ENCODE measurements at places on chromosomes 5 and 9. TPM values are rescaled to one million over a fixed set of nuclear protein-coding genes. Genes with fewer than 3 reads are reported as not detected.

GRCh38 chr5:65821966-65822365, 100.0 kb downstream of the NLN start:
- DNase-seq: no peak

GRCh38 chr5:131974622-131974955, 29.1 kb upstream of the MEIKIN start:
- DNase-seq: no peak

DNA sequence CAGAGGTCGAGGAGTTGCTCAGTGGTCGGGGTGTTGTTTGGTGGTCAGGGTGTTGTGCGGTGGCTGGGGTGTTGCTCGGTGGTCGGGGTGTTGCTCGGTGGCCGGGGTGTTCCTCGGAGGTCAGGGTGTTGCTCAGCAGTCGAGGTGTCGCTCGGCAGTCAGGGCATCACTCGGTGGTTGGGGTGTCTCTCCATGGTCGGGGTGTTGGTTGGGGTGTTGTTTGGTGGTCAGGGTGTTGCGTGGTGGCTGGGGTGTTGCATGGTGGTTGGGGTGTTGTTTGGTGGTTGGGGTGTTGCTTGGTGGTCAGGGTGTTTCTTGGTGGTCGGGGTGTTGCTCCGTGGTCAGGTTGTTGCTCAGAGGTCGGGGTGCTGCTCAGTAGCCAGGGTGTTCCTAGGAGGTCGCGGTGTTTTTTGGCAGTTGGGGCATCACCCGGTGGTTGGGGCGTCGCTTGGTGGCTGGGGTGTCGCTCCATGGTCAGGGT, 11.0 kb upstream of the GPSM1 start:
- DNase-seq: no peak

DNA sequence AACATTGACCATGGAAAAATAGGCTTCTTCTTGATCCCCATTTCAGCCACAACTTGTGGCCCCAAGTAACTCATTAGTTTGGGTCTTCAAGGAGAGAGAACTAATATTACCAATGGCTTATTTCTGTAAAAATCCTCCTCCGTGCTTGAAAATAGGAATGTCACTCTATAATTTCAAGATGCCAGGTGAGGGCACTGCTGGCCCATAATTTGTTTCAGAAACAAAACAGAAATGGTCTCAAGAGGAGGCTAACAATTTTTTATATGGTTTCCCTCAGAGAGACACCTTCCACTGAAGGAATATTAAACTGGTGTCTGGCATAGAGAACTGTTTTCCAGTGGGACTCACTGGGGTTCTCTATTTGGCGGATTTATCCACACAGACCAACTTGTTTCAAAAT, 437.0 kb upstream of the TRPC7 start:
- no peak for DNase-seq

GRCh38 chr9:12604164-12604821, 88.9 kb upstream of the TYRP1 start:
- DNase-seq: no peak

DNA sequence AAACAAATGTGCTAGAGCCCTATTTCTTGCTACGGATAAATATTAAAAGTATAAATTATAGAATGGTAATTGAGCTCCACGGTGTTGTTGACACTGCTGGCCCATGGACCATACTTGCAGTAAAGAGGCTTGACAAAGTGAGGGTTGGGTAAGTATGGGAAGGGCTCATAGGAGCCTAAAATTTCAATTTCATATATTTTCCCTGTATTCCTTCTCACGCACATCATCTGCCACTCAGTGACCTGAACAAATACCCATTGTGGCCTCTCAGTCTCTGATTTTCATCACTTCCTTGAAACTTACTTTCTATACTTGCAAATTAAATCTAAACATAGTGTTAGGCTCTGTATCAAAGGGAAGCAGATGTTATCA, 116.5 kb downstream of the PIK3R1 start:
- peak; percentile 13 for DNase-seq

- DNase-seq: no peak
These were observed 5.1 kb downstream of the CNOT8 start for GRCh38 chr5:154863291-154864080.

DNA sequence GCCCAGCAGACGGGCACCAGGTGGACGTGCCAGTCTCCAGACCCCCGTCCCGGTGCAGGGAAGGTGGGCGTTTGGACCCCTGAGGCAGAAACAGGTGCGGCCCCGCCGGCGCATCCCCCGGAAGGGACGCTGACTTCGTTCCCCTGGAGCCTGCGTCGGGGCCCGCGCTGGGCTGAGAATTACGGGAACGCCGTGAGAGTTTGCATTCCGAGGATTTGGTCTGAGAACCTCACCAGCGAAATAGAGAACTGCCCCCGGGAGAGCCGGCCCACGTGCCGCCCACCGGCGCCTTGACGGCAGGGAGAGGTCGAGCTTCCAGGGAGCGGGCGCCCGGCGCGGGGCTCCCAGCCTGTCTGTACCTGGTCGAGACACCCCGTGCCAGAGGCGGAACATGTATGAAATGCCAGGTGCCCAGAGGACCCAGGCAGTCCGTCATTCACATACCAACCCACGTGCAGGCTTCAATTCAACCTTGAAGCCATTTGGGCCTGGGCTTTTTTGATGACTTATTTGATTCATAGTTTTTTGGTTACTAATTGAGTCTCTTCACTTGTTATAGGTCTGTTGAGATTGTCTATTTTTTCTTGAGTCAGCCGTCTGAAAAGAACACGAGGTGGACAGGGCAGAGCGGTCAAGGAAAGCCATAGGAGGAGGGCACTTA, 877 bp upstream of the CAMSAP1 start:
- DNase-seq: no peak

GRCh38 chr5:9834871-9835770, 205.0 kb upstream of the TAS2R1 start:
- DNase-seq: no peak

DNA sequence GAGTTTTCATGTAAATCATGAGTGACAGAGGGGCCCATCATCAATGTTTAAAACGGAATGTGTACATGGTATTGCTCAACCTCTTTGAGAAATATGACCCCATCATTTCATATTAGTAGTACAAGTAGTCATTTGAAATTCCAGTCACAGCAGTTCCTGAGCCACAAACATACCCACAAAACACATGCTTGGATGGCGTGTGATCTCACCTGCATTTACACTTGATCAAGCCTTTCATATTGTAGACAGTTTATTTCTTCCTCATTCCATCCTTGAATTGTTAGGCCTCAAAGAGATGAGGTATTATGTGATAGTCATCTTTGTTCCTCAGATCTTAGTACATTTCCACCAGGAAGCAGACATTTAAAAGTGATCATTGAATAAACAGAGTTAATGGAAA, 96.8 kb upstream of the TAS2R1 start:
- no peak for DNase-seq

GRCh38 chr5:143782588-143783386, 29.2 kb upstream of the HMHB1 start:
- DNase-seq: no peak

GRCh38 chr5:81856948-81857928, 106.3 kb upstream of the SSBP2 start:
- DNase-seq: peak; percentile 25

- no peak for DNase-seq
These were observed 779.4 kb downstream of the SEMA5A start for GRCh38 chr5:8766448-8766847.

GRCh38 chr5:101278011-101278687, 375.1 kb upstream of the ST8SIA4 start:
- no peak for DNase-seq

- DNase-seq: no peak
These were observed 94.2 kb upstream of the SLIT3 start for GRCh38 chr5:169395136-169395535.

DNA sequence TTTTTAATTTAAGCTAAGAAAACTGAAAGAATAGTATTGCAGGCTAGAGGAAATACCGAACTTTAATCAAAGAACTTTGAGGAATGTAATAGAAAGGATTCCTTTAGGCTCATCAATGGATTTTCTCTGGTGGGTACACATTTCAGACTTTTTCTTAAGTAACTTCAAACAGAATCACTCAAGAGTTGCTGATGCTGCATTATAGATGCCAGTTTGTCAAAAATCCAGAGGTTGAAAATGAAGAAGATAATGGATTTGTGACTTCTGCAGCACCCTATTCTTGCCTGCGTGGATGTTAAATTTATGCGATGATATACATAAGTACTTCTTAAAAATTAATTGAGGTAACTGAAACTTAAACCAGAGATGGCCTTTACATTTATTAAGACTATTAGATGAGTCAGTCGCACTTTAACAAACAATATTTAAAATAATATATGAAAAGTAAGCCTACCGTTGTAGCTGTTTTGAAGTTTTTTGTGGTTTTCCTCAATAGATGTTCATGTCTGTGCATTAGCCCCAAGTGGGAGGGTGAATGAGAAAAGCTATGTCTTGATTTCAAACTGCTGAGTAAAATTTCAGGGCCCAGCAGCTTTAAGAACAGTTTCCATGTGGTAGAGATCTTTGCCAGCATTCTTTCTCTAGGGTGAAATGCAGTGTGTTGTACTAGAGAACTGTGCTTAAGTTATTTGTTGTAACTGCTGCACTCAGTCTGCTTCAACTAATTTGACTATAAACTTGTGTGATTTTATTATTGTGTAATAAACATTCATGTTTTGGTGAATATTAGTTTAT, at the start of gene OGN:
TSS of gene OGN (minus strand) at position 537 of the 795 bp plus-strand sequence. CDS start 1,171 bp downstream, outside the sequence.
- no peak for DNase-seq

- no peak for DNase-seq
These were observed at the start of gene LARP1 for GRCh38 chr5:154755361-154756008. LARP1 (plus strand) TSS chr5:154755377; CDS start chr5:154755758, 381 bp downstream.

GRCh38 chr5:179387151-179388110, 42.2 kb upstream of the ADAMTS2 start:
- no peak for DNase-seq

DNA sequence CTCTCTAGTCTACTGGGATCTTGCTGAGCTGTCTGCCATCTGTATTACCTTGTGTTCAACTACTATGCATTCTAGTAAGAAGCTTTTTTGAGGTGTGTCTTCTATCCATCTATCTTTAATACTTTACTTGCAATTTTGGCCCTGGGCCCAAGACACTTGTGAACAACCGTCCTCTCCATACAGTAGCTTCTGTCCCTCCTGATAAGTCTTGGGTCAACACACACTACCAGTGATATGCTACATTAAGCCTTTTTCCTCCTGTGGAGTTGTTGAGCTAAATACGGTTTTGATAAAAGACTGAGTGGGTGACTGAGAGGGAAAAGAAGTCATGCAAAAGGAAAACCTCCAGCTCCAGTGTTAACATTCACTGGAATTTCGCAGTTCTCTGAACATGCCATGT, 133.3 kb upstream of the PCA3 start:
- DNase-seq: no peak

- no peak for DNase-seq
These were observed 101.3 kb upstream of the ADRA1B start for GRCh38 chr5:159814805-159815585.

- no peak for DNase-seq
These were observed 358.0 kb downstream of the ENC1 start for GRCh38 chr5:74282490-74282889.

DNA sequence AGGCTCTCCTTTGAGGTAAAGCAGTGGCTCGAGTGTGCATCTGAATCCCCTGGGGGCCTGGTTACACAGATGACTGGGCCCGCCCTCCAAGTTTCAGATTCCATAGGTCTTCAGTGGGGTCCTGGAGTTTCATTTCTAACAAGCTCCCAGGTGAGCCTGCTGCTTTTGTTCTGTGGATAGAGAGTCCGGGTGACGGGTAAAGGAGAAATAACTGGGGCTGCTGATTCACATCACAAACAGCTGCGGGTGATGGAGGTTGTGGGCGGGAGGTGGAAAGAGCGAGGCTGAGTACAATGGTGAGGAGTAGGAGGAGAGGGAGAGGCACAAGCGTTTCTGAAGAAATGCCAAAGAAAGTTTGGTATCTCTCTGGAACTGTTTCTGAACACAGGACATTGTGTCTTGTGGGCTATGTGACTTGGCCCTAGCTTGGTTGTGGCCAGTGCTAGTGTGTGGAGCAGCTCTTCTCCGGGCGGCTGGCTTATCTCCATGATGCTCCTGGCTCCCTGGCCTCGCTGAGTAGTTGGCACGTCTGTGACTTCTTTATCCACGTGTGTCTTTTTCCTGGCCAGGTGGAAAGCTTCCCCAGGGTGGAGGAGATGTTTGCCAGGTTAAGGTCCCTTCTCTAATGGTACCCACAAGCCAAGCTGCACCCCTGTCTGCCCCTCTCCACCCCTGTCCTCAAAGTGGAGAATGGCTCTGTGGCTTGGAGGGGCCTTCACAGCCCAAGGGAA, 61.7 kb downstream of the HSPA4 start:
- no peak for DNase-seq

GRCh38 chr5:68710514-68710913, 383.3 kb upstream of the SLC30A5 start:
- DNase-seq: no peak

GRCh38 chr9:73565833-73566465, 414.3 kb downstream of the ANXA1 start:
- DNase-seq: no peak

GRCh38 chr5:139636207-139636792, 11.8 kb upstream of the CXXC5 start:
- peak; percentile 33 for DNase-seq

GRCh38 chr5:150853561-150853960, 7.2 kb downstream of the IRGM start:
- no peak for DNase-seq

GRCh38 chr9:98807070-98807813, at the start of gene GALNT12:
GALNT12 (plus strand) TSS chr9:98807670; CDS start chr9:98807699, 29 bp downstream.
- DNase-seq: peak; percentile 77

DNA sequence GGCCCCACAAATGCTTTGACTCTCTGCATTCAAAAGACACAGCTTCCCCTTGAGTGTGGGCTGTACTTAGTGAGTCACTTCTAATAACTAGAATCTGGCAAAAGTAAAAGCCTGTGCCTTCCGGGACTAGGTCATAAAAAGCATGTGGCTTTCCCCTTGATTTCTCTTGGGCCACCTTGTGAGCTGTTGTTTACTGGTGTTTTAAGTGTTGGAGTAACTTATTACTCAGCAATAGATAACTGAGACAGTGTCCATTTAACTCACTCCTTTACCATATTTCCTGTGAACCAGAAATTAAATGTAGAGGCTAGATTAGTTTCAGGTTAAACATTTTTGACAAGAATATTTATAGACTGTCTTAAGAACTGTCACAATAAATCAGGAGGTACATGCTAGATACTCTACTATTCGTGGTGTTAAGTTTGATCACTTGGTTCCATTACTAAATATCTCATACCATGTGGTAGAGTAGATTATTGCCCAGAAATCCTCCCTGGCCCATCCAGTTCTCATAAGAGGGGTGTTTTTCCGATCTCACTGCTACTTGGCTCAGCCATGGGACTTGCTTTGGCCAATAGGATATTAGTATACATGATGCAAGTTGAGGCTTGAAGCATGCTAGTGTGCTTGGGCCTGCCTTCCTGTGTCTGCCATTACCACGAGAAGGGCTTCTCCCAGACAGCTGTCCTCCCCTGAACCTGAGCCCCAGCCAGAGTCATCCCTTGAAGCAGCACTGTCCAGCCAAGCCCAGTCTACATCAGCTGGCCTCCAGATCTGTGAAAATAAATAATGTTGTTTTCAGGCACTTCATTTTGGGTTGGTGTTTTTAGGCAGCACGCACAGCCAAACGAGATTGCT, 10.4 kb upstream of the CMBL start:
- DNase-seq: no peak

PCDHA11 gene
- not detected for total RNA-seq

GARNL3 gene
- 1.8 TPM for total RNA-seq

GLRX gene
- 18.7 TPM for total RNA-seq

MOB3B gene
- total RNA-seq: 0.25 TPM

HINT2 gene
- total RNA-seq: 10.9 TPM

CCDC112 gene
- 3.9 TPM for total RNA-seq

CCDC171 gene
- total RNA-seq: 1.1 TPM

GCNT4 gene
- 7.2 TPM for total RNA-seq

RLN2 gene
- 0.88 TPM for total RNA-seq

HIGD2A gene
- 98.2 TPM for total RNA-seq

IGFBPL1 gene
- not detected for total RNA-seq

C9orf85 gene
- 3.4 TPM for total RNA-seq

RNF183 gene
- total RNA-seq: 0.44 TPM

ARSI gene
- 0.56 TPM for total RNA-seq

PCDHGA11 gene
- not detected for total RNA-seq

SH3GL2 gene
- total RNA-seq: not detected
